ENCODE measurements at places on chromosomes 6 and 20.

- DNase-seq, result no peak
These were observed 76.3 kb upstream of the B3GAT2 start for GRCh38 chr6:71033171-71033570.

GRCh38 chr6:18209539-18210197 is 54.4 kb downstream of the KDM1B start:
- DNase-seq, result no peak

- DNase-seq, result no peak
These were observed 110.2 kb downstream of the AGPAT4 start for GRCh38 chr6:161163466-161164181.

- no peak for DNase-seq
These were observed 11.1 kb downstream of the UBE2V1 start for GRCh38 chr20:50101887-50102286.
